ENCODE measurements at places on chromosomes 5 and 9. TPM values are rescaled to one million over a fixed set of nuclear protein-coding genes. Genes with fewer than 3 reads are reported as not detected.
A peak's percentile ranks its signal among the peaks of the same experiment; 100 is the strongest.

The KLF9 gene
- 38.4 TPM for total RNA-seq

The CDC42SE2 gene
- 20.4 TPM for total RNA-seq

The SPIN1 gene
- total RNA-seq: 93.3 TPM

The UBE2QL1 gene
- total RNA-seq: 1.6 TPM

GRCh38 chr9:136700959-136701667 is 11.3 kb upstream of the DIPK1B start:
- H3K4me3 ChIP-seq: no peak overlapping the region
- H3K36me3 ChIP-seq: no peaks in the 10 kb centered on the region
- DNase-seq: no peak
- H3K27me3 ChIP-seq: no peaks in the 10 kb centered on the region
- no peaks in the 10 kb centered on the region for H3K4me1 ChIP-seq

DNA sequence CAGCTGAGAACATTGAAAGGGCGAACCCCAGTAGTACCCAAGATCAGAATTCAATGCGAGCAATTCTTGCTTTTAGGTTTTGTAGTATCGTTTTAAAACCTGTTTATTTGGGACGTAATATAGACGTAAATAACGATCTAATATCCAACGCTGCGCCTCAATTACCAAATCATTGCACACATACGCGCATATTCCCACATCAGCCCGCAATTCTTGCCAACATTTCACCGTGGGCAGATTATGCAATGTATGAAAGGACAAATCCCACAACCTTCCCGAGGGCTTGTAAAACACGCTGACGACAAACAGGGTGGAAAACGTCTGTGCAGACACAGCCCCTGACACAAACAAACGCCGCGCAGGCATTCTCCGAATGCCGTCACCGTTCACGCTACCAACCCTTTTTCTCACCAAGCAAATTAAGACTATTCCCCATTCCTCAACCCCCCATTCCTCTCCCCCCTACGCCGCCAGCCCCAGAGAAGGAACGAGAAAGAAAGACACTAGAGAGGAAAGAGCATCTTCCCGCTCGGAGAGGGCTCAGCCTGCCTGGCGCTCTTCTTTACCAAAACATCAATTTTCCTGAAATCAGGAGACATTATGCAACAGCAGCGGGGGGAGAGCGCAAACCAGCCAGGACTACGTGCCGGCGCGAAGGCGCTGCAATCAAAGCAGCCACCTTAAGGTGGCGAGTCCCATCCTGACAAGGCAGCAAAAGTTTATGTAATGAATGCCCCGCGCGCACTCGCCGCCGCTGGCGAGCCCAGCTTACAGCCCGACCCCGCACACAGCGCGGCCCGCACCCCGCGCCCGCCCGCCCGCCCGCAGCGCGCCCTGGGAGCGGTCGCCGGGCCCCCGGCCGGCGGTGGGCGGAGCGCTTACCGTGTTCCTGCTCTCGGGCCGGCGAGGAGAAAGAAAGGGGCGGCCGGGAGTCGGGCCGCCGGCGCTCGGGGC is 597 bp downstream of the NFIL3 start:
- peak overlapping the region; percentile 90 for H3K4me3 ChIP-seq
- peak overlapping the region; percentile 98 for H3K27ac ChIP-seq
- no peaks in the 10 kb centered on the region for H3K36me3 ChIP-seq
- peak; percentile 73 for DNase-seq

Measured in aorta (tissue), 5 donors.